ENCODE measurements at places on chromosomes 7 and 10. TPM values are rescaled to one million over a fixed set of nuclear protein-coding genes. Genes with fewer than 3 reads are reported as not detected.

GRCh38 chr7:70416986-70417655, 714.8 kb upstream of the GALNT17 start:
- DNase-seq = peak; percentile 90

- no peak for DNase-seq
Measured at GRCh38 chr7:121547544-121548092, 151.5 kb upstream of the FAM3C start.

DNA sequence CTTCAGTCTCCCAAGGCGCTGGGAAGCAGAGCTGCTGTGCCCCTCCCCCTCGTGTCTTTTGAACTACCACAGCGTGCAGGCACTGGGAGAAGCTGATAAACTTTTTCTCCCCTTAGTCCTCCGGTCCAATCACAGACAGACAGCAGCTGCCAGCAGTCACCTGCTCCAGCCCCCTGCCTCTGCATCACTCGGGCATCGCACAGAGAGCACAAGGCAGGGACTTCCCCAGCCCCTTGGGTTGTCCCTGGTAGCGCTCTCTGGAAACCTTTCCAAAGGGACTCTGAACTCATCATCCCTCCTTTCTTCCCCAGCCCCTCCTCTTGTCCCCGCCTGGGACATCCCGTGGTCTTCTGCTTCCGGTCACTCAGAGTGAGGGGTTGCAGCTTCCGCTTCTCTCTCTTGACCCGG, 1.4 kb upstream of the NEUROG3 start:
- no peak for DNase-seq

GRCh38 chr10:79941585-79942210, 7.2 kb downstream of the SFTPD start:
- DNase-seq = no peak

GRCh38 chr7:150751702-150752101, 14.5 kb downstream of the GIMAP5 start:
- DNase-seq = no peak

Gene HUS1
- total RNA-seq = 21.1 TPM

- no peak for DNase-seq
Measured at GRCh38 chr10:28012990-28013515, 14.2 kb upstream of the ODAD2 start.

Gene MLXIPL
- total RNA-seq = not detected

DNA sequence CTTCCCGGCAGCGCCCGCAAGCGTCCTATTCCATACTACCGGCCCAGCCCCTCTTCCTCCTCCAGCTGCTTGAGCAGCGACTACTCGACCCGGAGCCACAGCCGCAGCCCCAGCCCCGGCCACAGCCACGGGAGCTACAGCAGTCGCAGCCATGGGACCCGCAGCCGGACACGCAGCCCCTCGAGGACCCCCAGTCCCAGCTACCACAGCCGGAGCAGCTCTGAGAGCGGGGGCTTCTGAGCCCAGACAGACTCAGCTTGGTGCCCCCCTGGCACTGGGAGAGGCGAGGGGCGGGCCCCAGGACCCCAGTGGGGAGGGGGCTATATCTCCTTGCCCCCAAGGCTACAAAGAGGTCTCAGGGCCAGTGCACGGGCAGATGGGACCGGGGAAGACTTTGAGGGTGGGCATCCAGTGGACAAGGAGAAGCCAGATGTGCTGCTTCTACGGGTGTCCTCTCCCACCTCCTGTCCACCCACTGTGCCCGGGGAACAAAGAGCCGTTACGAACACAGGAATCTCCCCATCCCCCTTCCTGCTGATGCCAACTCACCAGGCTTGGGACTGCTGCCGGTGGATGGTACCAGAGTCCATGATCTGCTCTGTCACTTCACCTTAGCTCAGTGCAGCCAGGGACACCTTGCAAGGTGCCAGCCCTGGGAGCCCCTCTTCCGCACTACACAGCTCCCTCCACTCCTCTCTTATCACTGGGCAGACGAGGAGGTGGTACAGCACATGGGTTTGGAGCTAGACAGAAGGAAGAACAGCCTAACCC, 16.7 kb upstream of the HSPB1 start:
- no peak for DNase-seq

DNA sequence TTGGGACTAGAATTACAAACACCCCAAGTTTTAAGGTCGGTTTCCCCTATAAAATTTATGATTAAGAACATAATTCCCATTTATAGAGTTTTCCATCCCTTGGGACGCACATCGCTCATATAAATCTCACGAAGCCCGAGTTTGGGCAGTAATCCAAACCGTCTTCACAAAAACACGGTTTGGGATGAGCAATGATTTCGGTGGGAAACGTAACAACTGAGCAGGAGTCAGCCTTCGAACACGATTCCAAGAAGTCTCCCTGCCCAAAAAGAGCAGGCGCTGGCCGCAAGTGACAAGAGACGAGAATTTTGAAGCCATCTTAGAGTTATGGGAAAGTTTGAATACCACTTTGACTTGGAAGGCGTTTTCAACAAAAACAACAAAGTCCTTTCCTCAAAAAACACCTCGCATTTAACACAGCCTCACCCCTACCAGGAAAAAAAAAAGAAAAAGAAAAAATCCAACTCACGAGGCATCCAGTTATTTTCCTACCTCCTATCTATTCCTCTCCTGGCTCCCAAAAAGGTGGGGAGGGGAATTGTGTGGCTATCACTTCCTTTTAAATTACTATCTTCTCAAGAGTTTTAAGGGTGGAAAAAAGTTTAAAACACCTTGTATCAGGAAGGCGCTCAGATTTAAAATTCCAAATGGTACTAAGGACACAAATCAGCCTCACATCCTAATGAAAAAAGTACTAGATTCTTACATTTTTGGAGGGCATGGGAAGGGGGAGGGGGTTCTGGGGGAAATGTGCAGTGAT, 1.6 kb downstream of the SEPHS1 start:
- DNase-seq = peak; percentile 10

DNA sequence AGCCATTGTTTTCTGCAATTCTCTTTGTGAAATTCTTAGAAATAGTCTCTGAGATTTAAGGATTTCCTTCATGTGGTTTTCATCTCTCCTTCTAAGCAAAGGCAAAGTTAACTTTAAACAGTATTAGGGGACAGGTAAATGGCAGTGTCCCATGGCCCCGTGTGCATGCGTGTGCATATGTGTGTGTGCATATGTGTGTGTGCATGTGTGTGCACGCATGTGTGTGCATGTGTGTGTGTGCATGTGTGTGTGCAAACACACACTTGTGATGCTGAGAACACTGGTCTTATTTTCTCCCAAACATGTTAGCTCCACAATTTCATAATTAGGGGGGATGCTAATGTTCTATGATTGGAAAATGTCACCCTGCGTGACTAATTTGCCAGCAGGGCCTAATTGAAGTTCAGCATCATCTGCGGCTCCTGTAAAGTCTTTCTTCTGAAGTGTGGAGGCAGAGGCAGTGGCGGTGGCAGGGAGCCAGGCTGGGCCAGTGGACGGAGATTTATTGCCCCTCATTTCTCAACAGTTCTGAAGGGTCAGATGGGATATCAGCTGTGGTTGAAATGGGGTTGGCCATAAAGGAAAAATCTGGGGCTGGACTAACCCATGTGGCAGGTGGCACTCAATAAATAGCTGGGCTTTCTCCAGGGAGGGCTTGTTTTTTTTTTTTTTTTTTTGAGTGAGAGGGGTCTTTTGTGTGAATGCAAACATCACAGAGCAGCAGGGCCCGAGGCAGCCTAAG, 289.3 kb upstream of the PODXL start:
- DNase-seq = no peak

- DNase-seq = no peak
Measured at GRCh38 chr7:22013711-22014110, 68.0 kb upstream of the CDCA7L start.

DNA sequence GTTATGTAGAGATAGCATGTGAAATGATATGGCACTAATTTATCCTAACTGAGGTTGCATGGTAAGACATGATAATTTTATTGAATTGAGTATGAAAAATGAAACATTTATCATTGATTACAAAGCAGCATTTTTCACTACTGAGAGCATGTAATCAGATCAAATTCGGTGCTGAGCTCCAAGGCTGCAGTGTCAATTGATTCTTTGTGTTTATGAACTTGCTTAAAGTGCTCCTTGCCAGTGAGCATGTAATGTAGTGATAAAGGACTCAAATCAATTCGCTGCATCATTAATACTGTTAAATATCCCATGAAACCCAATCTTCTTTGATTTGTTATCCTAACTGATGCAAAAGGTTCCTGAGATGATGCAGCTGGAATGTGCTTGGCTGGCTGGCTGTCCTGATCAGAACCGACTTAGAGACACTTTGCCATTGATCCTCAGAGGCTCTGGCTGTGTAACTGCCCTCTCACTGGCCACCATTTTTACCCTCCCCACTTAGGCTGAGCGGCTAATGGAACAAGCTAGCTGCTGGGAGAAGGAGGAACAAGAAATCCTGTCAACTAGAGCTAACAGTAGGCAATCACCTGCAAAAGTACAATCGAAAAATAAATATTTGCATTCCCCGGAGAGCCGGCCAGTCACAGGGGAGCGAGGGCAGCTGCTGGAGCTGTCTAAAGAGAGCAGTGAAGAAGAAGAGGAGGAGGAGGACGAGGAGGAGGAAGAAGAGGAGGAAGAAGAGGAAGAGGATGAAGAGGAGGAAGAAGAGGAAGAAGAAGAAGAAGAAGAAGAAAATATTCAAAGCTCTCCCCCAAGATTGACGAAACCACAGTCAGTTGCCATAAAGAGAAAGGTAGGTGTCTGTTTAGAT, 89.8 kb upstream of the SAMD8 start:
- no peak for DNase-seq

Gene IGF2BP3
- 84.1 TPM for total RNA-seq

DNA sequence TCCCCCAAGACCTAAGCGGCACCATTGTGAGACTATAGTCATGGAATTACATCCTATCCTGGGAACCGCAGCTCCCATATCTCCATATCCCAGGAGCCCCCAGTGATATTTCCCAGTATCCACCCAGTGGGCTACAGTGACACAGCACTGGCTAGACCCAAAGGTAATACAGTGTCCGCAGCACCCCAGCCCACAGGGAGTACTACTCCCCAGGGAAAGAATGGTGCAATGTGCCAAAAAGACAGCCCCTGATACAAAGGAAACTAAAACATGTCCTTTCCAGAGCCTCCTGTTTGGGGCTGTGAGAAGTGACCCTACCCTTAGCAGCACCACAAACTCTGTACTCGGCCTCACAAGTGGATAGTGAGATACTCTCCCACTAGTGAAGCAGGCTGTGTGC, 4.5 kb upstream of the IFIT2 start:
- DNase-seq = no peak

GRCh38 chr10:115335366-115335765, 242.2 kb downstream of the ATRNL1 start:
- DNase-seq = no peak

DNA sequence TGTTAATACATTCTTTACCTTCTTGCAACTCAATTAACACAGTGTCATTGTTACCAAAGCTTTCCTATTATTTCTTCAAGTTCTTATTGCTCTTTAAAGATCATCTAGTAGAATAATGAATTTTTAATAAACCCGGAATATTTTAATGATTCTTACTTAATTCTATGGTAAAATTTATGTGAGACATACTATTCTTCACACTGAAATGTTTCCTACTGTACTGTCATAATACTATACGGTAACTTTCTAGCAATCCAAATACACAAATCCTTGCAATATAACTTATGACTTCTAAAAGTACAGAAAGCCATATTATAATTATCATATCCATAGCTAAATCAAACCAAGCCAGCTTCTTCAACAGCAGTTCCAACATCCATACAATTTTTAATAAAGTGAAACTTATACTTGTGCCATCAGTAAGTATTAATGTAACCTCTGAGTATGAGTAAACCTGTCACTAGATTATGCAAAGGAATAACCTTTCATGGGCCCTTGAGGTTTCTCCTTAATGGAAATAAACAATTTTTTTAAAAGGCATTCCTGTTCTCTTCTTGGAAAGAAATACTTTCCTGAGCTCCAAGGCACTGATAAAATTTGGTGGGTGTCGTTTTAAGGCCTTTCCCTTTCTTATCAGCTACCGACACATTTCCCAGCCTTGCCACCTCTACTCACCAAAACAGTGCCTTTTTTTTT, 87.4 kb downstream of the IMMP2L start:
- no peak for DNase-seq

DNA sequence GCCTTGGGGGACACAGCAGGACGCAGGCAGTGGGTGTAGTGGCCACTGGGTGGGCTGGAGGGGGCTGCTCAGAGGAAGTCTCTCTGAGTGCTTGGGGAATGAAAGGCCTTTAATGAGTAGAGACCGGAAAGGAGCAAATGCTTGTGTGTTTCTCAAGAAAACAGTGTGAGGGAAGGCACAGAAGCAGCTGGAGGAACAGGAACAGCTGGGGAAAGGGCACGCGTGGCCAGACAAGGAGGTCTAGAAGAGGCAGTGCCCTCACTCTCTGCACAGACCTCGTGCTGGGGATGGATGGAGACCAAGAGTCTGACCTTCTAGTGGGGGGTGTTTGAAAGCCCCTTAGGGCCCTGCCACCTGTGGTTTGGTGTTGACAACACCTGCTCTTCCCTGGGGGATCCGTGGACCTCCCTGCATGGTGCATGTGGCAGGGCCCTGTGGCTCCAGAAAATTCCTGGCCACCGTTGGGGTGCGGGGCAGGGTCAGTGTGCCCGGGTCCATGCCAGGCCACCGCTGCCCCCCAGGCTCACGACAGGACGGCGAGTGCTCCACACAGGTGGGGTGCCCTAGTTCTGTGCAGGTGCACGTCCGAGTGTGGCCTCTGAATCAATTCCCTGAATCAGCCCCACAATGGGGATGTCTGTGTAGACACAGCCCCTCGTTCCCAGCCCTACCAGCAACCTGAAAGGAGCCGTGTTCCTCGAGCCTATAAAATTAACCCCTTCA, 25.9 kb upstream of the FAM20C start:
- DNase-seq = no peak

DNA sequence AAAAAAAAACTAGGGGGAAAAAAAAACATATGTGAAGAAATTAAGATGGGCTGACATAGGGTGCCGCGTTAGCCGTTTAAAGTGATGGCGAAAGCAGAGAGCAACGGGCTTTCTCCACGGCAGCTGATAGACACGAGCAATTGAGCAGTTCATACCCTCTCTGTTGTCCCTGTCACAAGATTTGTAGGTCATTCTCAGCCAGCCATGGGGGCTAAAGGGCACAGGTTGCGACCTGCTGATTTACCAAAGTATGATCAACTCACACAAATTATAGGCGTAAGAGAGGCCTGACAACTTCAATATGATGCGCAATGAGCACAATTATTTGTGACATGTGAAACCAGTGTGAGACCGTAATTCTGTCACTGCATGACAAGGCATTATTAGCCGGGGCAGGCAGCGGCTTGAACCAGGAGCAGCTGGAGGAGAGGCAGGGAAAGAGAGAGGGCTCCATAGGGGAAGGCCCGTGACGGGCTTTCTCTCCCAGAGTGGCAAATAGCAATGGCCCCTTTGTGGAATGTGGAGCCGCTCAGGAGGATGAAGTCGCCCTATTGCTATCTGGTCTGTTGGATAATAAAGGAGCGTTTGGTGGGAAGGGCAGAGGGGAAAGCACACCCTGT, 195.1 kb upstream of the HABP2 start:
- DNase-seq = no peak

DNA sequence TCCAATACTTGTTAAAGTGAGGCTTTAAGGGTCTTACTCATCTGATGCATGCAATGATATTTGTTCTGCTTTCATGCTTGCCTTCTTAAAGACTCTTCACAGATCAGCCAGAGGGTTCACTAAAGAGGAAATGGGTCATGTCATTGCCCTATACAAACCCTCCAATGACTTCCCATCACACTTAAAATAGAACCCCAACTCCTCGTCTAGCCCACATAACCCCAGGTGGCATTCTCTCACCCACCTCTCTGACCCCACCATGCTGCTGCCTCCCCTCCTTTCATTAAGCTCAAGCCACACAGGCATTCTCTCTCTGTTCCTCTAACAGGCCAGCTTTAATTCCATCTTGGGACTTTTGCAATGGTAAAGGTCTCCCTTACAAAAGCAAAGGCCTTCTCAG, 253.6 kb downstream of the GRID1 start:
- DNase-seq = no peak

GRCh38 chr10:102419269-102420180, 940 bp upstream of the PSD start:
- DNase-seq = peak; percentile 50

Data from occipital lobe (tissue), 3 donors.